Breast epithelium (tissue), 4 donors: ENCODE measurements at places on chromosomes 2 and 18.

- H3K4me3 ChIP-seq = no peak overlapping the region
- H3K36me3 ChIP-seq = no peaks in the 10 kb centered on the region
- H3K27me3 ChIP-seq = no peaks in the 10 kb centered on the region
- H3K27ac ChIP-seq = no peak overlapping the region
- no peak for DNase-seq
These were observed 71.0 kb downstream of the EVA1A start for GRCh38 chr2:75489721-75490120.

DNA sequence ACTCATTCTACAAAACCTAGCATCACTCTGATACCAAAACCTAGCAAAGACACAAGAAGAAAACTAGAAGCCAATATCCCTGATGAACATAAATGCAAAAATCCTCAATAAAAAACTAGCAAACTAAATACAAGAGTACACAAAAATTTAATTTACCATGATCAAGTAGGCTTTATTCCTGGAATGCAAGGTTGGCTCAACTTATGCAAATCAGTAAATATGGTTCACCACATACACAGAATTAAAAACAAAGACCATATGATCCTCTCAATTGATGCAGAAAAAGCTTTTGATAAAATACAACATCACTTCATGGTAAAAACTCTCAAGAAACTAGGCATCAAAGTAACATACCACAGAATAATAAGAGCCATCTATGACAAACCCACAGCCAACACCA, 188.3 kb downstream of the ETAA1 start:
- no peak for DNase-seq
- H3K36me3 ChIP-seq = no peaks in the 10 kb centered on the region
- H3K27ac ChIP-seq = no peak overlapping the region
- H3K4me3 ChIP-seq = no peak overlapping the region
- H3K4me1 ChIP-seq = no peaks in the 10 kb centered on the region
- no peaks in the 10 kb centered on the region for H3K27me3 ChIP-seq

- no peaks in the 10 kb centered on the region for H3K4me1 ChIP-seq
- DNase-seq = no peak
- H3K27ac ChIP-seq = no peak overlapping the region
- H3K36me3 ChIP-seq = no peaks in the 10 kb centered on the region
- H3K4me3 ChIP-seq = no peak overlapping the region
These were observed 61.8 kb downstream of the TBC1D8 start for GRCh38 chr2:101089419-101089818.

- no peak for DNase-seq
- no peaks in the 10 kb centered on the region for H3K4me1 ChIP-seq
- H3K27ac ChIP-seq = peak overlapping the region; percentile 36
- no peaks in the 10 kb centered on the region for H3K36me3 ChIP-seq
- no peak overlapping the region for H3K4me3 ChIP-seq
These were observed 7.6 kb downstream of the ITGA6 start for GRCh38 chr2:172434821-172435605.

GRCh38 chr2:157061799-157062198, 195.7 kb upstream of the GALNT5 start:
- DNase-seq = no peak
- H3K27ac ChIP-seq = no peak overlapping the region
- H3K27me3 ChIP-seq = no peaks in the 10 kb centered on the region
- no peak overlapping the region for H3K4me3 ChIP-seq
- H3K36me3 ChIP-seq = no peaks in the 10 kb centered on the region

DNA sequence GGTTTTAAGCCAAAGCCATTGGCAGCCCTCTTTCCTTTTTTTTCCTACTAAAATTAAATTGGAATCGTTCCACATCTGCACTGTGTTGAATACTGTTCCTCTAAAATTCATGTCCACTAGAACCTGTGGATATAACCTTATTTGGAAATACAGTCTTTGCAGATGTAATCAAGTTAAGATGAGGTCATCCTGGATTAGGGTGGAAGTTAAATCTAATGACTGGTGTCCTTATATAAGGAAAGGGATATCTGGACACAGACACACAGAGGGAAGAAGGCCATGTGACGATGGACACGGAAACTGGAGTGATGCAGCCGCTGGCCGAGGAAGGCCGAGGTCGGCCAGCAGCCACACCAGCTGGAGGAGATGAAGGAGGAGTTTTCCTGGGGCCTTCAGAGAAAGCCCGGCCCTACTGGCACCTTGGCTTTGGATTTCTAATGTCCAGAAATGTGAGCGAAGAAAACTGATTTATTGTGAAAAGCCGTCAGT, 49.4 kb downstream of the LONRF2 start:
- peak; percentile 47 for DNase-seq
- H3K27ac ChIP-seq = peak overlapping the region; percentile 55
- H3K4me1 ChIP-seq = no peaks in the 10 kb centered on the region
- no peak overlapping the region for H3K4me3 ChIP-seq

- H3K4me1 ChIP-seq = no peaks in the 10 kb centered on the region
- H3K4me3 ChIP-seq = no peak overlapping the region
- no peaks in the 10 kb centered on the region for H3K27me3 ChIP-seq
- no peaks in the 10 kb centered on the region for H3K36me3 ChIP-seq
- H3K27ac ChIP-seq = no peak overlapping the region
These were observed 90.6 kb downstream of the ACVR1C start for GRCh38 chr2:157538064-157538463.

GRCh38 chr2:109486711-109487535, 126.8 kb downstream of the SEPTIN10 start:
- H3K36me3 ChIP-seq = no peaks in the 10 kb centered on the region
- no peak overlapping the region for H3K27ac ChIP-seq
- H3K27me3 ChIP-seq = no peaks in the 10 kb centered on the region
- H3K4me1 ChIP-seq = no peaks in the 10 kb centered on the region

DNA sequence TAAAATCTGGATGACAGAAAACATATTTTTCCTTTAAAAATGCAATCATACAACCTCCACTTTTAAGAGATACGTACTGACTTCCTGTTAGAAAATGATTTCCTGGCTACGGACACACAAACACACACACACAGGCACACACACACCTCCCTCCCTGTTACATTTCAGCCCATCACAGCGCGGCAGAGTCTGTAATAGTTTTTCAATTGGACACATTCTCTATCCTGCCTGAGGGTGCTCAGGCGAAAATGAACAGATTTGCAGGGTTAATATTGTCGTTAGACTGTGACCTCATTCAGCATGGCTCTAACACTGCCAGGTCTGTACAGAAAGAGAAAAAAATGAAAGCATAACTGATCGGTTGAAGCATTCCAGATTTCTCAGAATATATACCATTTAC, 45.0 kb downstream of the KCTD1 start:
- no peaks in the 10 kb centered on the region for H3K36me3 ChIP-seq
- no peak overlapping the region for H3K4me3 ChIP-seq
- H3K27me3 ChIP-seq = no peaks in the 10 kb centered on the region
- no peaks in the 10 kb centered on the region for H3K4me1 ChIP-seq

DNA sequence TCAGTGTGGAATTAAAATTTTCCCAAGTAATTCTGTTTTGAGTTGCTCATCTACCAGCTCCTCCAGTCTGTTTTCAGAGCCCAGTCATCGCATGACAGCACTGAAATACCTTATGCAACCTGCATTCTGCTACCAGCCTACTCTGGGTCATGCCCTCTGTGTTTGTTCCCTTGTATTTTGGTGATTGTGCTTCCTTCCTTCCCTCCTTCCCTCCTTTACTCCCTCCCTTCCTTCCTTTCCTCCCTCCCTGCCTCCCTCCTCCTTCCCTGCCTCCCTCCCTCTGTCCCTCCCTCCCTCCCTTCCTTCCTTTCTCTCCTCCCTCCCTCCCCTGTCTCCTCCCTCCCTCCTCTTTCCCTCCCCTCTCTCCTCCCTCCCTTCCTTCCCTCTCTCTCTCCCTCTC, 289.6 kb downstream of the CDH2 start:
- no peaks in the 10 kb centered on the region for H3K27me3 ChIP-seq
- no peaks in the 10 kb centered on the region for H3K4me1 ChIP-seq

GRCh38 chr2:146579147-146579930, 1265.5 kb upstream of the ACVR2A start:
- no peak overlapping the region for H3K4me3 ChIP-seq
- H3K36me3 ChIP-seq = no peaks in the 10 kb centered on the region
- no peak for DNase-seq
- no peak overlapping the region for H3K27ac ChIP-seq
